ENCODE measurements at places on chromosomes 2 and 18.
A peak's percentile ranks its signal among the peaks of the same experiment; 100 is the strongest.

DNA sequence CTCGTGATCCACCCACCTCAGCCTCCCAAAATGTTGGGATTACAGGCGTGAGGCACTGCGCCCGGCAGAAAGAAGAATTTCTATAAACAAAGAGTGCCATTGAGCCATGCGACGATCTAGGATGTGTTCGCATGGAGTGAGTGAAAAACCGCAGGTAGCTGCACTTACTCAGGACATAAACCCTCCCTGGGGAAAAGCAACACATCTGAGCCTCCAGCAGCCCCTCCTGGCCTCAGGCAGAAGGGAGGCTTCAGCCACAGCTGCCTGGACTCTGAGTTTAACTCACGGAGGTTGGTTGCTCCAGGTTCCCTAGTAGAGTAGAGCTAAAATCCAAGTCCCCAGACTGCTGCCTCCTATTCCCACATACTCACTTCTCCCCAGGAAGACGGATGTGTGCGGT lies 11.3 kb upstream of the STK25 start:
- DNase-seq: no peak

- DNase-seq: no peak
These were observed 73.3 kb downstream of the KCNG2 start for GRCh38 chr18:79871026-79871390.

DNA sequence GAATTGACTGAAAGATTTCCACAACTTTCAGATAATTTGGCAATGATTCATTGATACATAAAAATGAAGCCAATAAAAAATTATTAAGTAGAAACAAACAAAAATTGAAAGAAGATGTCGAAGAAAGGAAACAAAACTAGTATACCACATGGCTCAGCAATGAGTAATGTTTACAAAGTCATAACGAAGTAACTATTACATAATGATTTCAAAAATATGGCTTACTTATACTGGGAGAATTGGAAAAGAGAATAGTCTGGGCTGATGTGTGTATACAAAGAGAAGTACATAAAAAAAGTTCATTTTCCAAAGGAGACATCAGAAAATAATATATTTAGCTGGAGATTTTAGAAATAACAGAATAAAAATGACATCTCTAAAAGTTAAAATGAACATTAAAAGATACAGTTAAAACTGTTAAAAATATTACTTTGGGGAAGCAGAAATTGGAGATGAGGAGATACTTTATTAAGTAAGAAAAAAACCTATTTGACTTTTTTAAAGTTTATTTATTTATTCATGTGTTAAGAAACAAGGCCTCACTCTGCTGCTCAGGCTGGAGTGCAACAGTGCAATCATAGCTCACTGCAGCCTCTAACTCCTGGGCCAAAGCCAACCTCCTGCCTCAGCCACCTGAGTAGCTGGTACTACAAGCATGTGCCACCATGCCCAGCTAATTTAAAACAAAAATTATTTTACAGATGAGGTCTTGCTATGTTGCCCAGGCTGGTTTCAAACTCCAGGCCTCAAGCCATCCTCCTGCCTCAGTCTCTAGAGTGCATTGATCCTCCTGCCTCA lies 409.7 kb upstream of the PIK3C3 start:
- DNase-seq: no peak

DNA sequence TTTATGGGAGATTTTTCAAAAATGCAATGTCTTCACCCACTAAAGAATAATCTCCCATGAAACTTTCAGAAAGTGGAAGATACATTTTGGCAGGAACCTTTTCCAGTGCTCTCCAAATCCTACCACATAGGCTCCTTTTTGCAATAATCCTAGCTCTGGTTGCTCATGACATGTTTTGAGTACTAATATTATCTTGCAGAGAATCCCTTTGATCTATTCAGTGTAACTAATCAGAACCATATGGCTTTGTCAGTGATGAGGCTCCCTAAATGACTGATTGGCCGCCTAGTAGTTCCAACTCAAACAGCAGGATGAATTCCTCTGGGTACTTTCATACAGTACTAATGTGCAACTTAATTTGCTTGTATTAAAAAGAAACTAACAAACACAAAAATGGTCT lies 544.0 kb upstream of the FAM98A start:
- DNase-seq: no peak

- DNase-seq: no peak
These were observed 54.9 kb upstream of the AMMECR1L start for GRCh38 chr2:127940641-127941040.

GRCh38 chr2:26033270-26033817 lies 540 bp upstream of the RAB10 start:
- peak; percentile 77 for DNase-seq

DNA sequence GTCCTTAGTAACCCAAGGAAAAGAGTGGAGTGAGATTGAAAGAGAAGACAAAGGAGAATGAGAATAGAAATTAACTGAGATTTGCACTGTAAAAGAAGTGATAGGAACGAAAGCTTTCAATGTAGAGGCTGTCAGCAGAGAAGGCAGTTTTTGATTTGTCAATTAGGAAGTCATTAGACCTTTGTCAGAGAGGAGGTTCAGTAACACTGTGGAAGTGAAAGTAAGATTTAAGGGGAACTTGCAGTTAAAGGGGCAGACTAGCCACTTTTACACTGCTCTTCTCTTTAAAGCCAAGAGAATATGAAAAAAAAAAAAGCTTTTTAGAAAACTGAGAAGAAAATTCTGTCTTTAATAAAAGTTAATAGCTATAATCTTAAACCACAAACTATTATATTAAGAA lies 11.5 kb upstream of the KYNU start:
- DNase-seq: no peak

DNA sequence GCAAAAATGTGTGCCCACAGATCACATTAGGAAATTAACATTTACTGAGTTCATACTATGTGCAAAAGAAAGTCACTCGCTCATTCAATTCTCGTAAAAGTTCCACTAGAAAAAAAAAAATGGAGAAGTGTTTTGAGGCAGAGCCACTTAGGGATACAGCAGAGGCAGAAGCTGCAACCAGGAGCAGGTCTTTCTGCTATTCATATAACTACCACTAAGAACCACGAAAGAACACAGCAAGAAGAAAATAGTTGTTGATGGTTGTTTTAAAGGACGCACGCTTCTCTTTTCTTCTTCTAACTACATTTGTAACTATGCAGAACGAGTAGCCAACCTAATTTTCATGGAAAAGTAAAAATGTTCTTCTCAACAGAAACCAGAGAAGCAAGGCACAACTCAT lies 45.0 kb downstream of the ROCK2 start:
- no peak for DNase-seq

- DNase-seq: no peak
These were observed 171.4 kb upstream of the LRRTM1 start for GRCh38 chr2:80475970-80476369.

GRCh38 chr2:110848519-110849030 lies 116.2 kb downstream of the ACOXL start:
- no peak for DNase-seq

DNA sequence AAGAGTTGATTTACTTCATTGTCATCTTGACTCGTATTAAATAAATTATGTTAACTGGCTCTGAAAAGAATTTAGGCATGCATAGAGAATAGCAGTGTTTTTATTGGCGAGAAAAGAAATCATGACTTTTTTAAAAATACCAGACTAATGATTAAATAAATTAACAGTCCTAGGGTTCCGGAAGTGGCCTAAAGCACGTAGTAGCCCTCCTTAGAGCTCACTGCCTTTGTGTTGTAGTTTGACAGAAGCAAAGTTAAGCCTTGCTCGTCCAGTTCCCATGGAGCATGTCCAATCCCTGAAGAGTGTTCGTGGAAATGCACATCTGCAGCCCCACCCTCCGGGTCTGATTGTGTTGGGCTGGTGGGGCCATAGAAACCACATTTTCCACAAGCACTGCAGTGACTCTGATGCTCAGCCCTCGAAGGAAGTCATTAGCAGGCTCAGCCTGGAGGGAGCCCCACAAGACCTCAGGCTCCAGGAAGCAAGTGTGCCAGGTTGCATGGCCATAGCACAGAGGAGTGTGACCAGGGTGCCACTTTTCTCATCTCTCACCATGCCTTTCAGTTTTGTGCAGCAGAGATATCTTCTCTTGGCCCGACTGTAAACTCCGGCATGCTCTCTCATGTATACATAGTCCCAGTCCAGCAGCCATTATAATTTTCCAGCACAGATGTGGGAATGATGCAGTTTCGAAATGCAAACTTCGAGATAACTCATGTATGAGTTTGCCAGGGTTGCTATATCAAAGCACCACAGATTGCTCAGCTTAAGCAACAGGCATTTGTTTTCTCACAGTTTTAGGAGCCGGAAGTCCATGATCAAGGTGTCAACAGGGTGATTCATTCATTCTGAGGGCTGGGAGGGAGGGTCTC lies 188.6 kb upstream of the SH3BP4 start:
- DNase-seq: no peak

DNA sequence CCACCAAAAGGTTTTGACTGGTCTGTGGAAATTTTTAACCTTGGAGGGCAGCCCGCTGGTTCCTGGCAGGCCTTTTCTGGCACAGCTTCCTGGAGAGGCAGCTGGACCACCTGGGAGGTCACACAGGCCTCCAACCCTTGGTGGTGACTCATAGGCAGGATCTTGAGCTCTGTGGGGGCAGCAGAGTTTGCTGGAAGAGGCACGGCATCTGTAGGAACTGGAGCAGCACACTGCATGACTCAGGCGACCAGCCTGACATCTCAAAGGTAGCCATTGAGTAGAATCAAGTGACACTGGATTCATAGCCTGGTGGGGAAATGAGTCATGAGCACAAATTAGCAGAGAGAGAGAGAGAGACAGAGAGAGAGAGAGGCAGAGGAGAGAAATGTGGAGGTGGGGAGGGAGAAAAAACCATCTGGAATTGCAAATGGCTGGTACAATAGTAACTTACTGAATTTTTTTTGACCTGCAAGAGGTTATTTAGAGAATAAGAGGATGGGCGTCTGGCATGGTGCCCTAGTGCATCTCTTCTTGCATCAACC lies 57.4 kb downstream of the TRPM8 start:
- peak; percentile 44 for DNase-seq

DNA sequence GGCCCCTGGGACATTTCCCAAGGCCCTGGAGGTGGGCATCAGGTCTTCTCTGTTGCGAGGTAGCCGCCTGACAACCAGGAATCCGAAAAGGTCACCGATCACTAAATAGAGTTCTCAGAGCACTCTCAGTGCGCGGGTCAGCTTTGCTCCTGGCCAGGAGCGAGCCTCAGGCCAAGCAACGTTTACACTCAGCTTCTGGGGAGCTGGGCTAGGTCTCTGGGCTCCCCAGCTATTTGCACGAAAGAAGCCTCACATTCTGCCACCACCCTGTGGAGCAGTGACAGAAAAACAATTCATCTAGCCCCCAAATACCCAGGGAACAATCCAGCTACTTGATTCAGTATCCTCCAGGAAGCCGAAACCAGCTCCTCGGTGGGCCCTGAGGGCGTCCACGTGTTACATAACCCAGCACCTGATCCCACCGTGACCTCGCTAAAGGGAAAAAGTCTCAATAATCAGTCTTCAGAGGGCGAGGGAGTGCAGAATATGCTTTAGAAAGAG lies 3.3 kb downstream of the SH3BP4 start:
- no peak for DNase-seq

DNA sequence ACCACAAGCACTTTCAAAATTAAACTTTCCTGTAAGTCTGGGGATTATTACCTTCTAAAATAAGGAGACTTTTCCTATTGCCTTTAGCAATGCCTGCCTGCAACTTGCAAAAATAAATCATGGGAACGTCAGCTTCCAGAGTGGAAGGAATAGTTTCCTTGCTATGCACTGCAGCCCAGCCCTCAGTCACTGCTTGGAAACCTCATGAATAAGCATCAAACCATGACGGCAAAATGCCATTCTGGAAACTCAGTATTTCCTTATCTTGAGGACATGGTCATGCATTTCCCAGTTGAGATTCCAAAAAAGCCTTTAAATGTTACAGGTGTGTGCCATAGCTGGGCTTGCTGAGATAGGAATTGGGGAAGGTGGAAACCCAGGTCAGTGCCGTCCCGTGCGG lies 84.2 kb upstream of the OTOS start:
- DNase-seq: no peak

- DNase-seq: no peak
These were observed 262.3 kb downstream of the NRXN1 start for GRCh38 chr2:50769406-50770181.

GRCh38 chr2:227164763-227165291 lies 403 bp downstream of the COL4A3 start:
- DNase-seq: peak; percentile 62

- DNase-seq: no peak
These were observed 1403.3 kb upstream of the DDX18 start for GRCh38 chr2:116411211-116411610.

- peak; percentile 83 for DNase-seq
These were observed 679 bp downstream of the PMAIP1 start for GRCh38 chr18:59900222-59901128.

GRCh38 chr18:79047556-79048244 lies 21.5 kb upstream of the ATP9B start:
- DNase-seq: no peak

GRCh38 chr2:54020793-54021414 lies 50.1 kb upstream of the PSME4 start:
- no peak for DNase-seq

DNA sequence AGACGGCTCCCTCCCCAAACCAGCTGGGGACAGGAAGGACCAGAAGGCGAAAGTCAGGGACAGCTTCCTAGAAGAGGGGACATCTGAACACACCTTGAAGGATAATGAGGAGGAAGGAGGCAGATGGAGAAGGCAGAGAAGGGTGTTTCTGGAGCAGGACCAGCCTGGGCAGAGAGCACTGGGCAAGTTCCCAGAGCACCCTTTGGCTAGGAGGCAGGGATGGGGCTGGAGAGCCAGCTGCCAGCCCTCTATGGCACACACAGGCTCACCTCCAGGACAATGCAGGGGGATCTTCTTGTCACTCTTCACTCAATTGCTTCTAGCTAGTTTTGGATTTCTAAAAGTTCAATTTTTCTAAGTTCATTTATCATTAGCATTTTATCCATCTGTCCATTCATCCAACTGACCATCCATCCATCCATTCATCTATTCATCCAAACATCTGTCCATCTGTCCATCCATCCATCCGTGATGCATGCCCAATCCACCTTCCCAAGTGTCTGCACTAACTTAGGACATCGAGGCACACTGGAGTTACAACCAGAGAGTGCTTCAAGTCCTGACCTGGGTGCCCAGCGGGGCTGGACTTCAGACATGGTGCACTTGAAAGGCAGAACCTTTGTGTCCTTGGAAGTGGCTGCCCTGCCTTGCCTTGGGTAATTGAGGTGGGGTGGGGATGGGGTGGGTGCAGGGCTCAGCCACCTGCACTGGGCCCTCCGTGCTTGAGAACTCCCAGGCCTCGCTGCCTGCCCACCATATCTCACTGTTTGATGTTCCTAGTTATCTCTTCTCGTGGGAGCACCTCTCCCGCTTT lies 42.5 kb downstream of the INHBB start:
- no peak for DNase-seq

- no peak for DNase-seq
These were observed 32.1 kb downstream of the REEP1 start for GRCh38 chr2:86305195-86305914.

DNA sequence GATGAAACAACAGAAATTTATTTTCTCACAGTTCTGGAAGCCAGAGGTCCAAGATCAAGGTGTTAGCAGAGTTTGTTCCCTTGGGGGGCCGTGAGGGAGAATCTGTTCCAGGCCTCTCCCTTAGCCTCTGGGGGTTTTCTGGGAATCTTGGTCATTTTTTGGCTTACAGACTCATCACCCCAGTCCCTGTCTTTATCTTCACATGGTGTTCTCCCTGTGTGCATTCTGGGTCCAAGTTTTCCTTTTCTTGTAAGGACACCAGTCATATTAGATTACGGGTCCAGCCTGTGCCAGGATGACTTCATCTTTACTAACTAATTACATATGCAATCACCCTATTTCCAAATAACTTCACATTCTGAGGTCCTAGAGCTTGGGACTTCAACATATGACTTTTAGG lies 292.5 kb upstream of the TRIB2 start:
- DNase-seq: no peak

- DNase-seq: no peak
These were observed 9.5 kb upstream of the SATB2 start for GRCh38 chr2:199467066-199467822.

Measured in activated naive CD4-positive, alpha-beta T cell treated with anti-CD3 and anti-CD28 coated beads for 36 hours (primary cell).